ENCODE measurements at places on chromosomes 2 and 18. TPM values are rescaled to one million over a fixed set of nuclear protein-coding genes. Genes with fewer than 3 reads are reported as not detected.

GRCh38 chr2:219289537-219290361, 10.6 kb downstream of the DNAJB2 start:
- peaks cover 15% of the 10 kb centered on the region for H3K36me3 ChIP-seq
- H3K4me1 ChIP-seq: peaks cover 32% of the 10 kb centered on the region
- no peak overlapping the region for H3K4me3 ChIP-seq
- no peaks in the 10 kb centered on the region for H3K27me3 ChIP-seq

DNA sequence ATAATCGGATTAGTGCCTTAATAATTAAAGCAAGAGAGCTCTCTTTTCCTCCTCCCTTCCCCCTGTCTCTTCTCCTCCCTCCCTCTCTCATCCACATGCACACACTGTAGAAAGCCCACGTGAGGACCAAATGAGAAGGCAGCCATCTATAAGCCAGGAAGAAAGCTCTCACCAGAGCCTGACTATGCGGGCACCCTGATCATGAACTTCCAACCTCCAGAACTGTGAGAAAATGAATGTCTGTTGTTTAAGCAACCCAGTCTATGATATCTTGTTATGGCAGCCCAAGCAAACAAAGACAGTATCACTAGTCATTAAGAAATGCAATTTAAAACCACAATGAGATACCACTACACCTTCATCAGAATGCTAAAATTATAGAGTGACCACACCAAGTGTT, 220.3 kb downstream of the EN1 start:
- H3K4me3 ChIP-seq: no peak overlapping the region
- no peaks in the 10 kb centered on the region for H3K4me1 ChIP-seq
- no peak overlapping the region for H3K27ac ChIP-seq
- H3K27me3 ChIP-seq: no peaks in the 10 kb centered on the region

The EN1 gene
- not detected for total RNA-seq

The POMC gene
- 7.5 TPM for total RNA-seq

The ASXL3 gene
- 6.7 TPM for total RNA-seq

DNA sequence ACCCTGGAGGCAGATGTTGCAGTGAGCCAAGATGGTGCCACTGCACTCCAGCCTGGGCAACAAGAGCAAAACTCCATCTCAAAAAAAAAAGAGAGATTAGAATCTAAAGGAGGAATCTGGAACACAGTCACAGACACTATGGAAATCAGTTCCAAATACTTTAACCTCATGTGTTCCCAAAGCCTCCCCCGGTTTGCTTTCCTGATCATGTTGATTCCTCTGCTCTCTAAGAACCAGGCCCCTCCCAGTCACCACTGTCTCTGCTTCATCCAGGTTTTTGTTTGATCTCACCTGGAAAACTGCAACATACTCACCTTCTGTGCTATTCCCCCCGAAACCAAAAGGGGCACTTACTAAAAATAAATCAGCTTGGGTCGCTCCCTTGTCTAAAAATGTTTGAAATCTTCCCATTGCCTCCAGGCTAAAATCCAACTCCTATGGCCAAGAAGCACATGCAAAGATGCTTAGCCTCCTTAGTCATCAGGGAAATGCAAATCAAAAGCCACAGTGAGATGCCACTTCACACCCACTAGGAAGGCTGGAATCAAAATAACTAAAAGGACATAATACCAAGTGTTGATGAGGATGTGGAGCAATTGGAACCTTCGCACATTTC, 6.2 kb upstream of the NEU2 start:
- DNase-seq: no peak
- no peaks in the 10 kb centered on the region for H3K4me1 ChIP-seq
- no peak overlapping the region for H3K27ac ChIP-seq
- H3K36me3 ChIP-seq: no peaks in the 10 kb centered on the region
- no peak overlapping the region for H3K4me3 ChIP-seq
- H3K27me3 ChIP-seq: peaks cover 6% of the 10 kb centered on the region

- no peak for DNase-seq
- no peaks in the 10 kb centered on the region for H3K27me3 ChIP-seq
Observed at GRCh38 chr2:28681158-28681571, 70.5 kb upstream of the PPP1CB start.

DNA sequence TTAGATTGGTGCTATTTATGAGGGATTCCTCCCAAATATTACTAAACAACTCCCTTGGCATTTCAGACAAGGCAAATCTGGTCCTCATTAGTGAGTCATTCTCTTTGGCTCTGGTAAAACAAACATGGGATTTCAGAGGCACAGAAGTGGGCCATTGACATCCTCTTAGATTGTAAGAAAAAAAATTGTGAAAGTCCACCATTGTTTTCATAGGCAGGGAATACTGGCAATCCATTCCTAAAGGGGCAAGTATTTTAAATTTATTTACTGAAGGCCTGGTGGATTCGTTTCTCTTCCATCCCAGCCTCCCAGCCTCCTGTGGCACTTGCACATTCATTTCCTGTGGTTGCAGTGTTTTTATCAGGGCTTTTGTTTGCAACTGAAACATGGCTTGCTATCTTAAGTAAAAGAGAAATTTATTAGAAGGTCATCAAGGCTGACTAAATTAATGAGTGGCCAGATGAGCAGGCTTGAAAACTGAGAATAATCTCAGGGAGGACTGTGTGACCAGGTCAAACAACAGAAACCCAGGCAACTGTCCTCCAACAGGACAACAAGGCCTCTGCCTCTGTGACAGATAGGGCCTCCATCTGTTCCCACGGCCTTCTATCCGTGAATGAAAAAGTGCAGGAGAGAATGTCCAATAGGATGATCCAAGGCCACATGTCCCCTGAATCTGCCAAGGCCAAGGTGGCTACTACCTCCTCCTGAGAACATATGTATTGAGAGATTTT, 23.1 kb upstream of the TNFAIP6 start:
- no peak for DNase-seq
- no peaks in the 10 kb centered on the region for H3K27me3 ChIP-seq
- H3K4me3 ChIP-seq: no peak overlapping the region
- H3K4me1 ChIP-seq: no peaks in the 10 kb centered on the region
- H3K27ac ChIP-seq: peak overlapping the region; percentile 45

DNA sequence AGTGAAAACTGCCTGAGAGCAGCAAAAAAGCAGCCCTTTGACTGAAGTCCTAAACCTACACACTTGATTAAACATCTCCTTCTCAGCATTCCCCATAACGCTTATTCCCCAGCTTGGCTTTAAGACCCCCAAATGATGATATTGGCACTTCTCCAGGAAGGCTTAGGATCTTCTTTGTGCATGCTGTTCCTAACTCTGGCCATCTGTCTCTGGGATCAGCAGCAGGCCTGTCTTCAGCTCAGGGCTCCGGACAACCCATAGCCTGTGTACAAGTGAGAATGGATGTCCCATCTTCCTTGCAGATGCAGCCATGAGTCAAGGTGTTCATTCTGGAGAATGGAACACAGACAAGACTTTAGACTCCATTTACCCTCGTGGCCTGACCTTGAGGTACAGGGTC, 81.6 kb upstream of the TMEM17 start:
- no peaks in the 10 kb centered on the region for H3K4me1 ChIP-seq
- H3K27me3 ChIP-seq: no peaks in the 10 kb centered on the region
- no peaks in the 10 kb centered on the region for H3K36me3 ChIP-seq
- H3K27ac ChIP-seq: no peak overlapping the region
- no peak overlapping the region for H3K4me3 ChIP-seq

DNA sequence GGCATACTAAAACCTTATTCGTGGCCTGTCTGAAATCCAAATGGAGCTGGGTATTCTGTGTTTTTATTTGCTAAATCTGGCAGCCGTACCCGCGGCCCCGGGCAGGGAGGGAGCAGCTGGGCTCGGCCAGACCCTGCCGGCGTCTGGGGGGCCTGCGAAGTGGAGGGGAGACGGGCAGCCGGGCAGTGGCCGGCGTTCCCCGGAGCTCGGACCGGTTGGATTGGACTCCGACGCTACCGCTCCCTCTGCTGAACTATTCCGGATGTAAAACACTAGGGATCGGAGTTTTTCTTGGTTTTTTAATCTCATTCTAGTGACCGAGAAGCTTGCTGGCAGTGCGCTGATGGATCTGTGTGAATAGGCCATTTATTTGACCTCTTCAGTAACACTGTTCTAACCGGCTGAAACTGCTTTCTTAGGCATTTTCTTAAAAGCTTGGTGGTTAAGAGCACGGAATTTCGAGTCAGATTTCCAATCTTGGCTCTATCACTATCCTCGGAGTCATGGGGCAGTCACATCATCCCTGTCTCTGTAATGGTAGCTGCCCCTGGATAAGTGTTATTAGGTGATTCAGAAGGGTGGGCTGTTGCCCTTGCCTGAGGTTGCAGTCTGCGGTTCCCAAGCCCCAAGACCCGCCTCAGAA, 694 bp downstream of the UNC50 start:
- H3K27me3 ChIP-seq: no peaks in the 10 kb centered on the region
- peak overlapping the region; percentile 99 for H3K4me3 ChIP-seq
- peaks cover 75% of the 10 kb centered on the region for H3K4me1 ChIP-seq
- no peak for DNase-seq
- H3K36me3 ChIP-seq: peaks cover 41% of the 10 kb centered on the region

The SIX3 gene
- total RNA-seq: not detected

GRCh38 chr18:62324917-62325805, at the start of gene TNFRSF11A:
TNFRSF11A (plus strand) TSS chr18:62325310; CDS start chr18:62325353, 43 bp downstream.
- no peak within 1 kb of the TSS for H3K27ac ChIP-seq
- peak within 1 kb of the TSS; percentile 68 for H3K4me3 ChIP-seq
- peaks cover 49% of the 10 kb centered on the region for H3K4me1 ChIP-seq
- DNase-seq: peak; percentile 33
- no peaks in the 10 kb centered on the region for H3K36me3 ChIP-seq

Data from left ventricle myocardium inferior (tissue), 1 donor.